Stimulated activated CD4-positive, alpha-beta T cell treated with anti-CD3 and anti-CD28 coated beads, Interleukin-4, amount 100 ng/mL, for 1 hour (primary cell): ENCODE measurements at places on chromosomes 1 and 21.

- no peak for DNase-seq
Observed at GRCh38 chr1:53557830-53558738, 98.9 kb downstream of the DMRTB1 start.

GRCh38 chr1:18999359-18999758 is 42.9 kb upstream of the IFFO2 start:
- no peak for DNase-seq

- DNase-seq = no peak
Observed at GRCh38 chr1:118483245-118484006, 298.4 kb upstream of the SPAG17 start.

DNA sequence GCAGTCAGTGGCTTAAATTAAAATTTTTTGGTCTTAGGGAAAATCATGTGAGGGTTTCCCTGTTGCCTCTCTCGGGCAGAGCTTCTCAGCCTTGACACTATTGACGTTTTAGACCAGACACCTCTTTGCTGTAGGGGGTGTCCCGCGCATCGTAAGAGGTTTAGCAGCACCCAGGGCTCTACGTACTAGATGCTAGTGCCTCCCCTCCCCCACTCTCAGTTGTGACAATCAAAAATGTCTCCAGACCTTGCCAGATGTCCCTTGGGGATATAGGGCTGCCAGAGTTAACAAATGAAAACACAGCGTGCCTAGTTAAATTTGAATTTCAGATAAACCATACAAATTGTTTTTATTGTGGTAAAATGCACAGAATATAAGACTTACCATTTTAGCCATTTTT is 293.3 kb downstream of the DISC1 start:
- DNase-seq = no peak

DNA sequence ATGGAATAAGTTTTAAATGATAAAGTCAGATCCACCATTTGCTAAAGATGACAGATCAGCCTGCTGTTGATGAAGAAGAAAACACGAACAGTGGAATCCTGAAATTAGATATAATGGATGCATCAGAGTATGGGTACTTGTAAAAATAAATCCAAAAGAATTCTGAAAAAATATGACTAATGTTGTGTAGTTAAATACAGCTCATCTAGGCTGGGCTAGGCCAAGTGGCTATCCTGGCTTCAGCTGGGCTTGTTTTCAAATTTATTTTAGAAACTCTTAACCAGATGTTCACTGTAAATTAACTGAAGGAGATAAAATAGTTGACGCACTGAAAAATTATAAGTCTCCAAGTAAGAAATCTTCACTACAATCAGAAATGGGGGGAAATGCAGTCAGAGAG is 7.4 kb upstream of the RGS2 start:
- no peak for DNase-seq

GRCh38 chr1:234295068-234295467 is 78.2 kb upstream of the COA6 start:
- no peak for DNase-seq

DNA sequence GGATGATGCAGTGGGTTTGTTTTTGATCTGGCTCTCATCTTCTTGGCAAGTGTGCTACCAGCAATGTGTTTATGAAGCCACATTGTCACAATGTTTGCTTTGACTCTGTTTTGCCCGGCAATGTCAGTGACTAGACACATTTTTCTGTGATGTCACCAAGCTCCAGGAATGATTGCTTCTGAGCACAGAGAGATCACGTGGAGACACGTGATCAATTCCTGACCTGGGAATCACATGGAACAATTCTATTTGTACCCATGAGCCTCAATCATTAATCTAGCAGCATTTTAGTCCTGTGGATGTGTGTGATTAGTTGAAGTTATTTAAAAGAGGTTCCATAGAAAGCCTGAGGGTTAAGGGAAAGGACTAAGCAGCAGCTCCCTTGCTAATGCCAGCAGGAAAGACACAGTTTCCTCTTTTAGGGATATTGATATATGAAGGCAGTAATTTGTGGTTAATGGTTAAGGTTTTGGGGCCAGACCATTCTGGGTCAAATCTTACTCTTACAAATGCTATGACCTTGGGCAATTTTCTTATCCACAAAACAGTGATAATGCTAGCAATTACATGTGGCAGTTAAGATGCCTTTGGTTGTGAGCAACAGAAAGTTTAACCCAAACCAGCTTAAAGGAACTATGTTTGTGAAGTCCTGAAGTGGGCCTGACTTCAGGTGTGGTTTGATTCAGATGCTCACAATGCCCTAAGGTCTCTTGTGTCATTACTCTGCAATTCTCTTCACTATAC is 59.0 kb downstream of the FASLG start:
- no peak for DNase-seq

- no peak for DNase-seq
Observed at GRCh38 chr1:237717106-237717505, 173.6 kb downstream of the ZP4 start.

DNA sequence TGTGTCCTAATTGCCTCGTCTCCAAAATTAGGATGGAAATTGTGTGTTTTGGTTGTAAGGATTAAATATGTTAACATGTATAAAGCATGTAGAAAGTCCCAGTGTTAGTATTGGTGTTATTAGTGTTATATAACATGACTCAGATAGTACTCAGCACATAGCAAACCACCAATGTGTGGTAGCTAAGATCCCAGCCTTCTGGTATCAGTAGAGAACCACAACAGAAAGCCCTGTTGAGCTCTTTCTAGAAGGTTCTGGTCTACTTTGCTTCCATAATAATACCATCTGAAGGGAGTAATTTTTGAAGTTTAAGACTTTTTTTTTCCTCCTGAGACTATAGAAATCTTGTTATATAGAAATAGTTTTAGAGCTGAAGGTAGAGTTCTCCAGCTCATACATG is 259.3 kb upstream of the SGIP1 start:
- DNase-seq = no peak

GRCh38 chr1:17161137-17161740 is 42.0 kb upstream of the PADI2 start:
- DNase-seq = no peak

GRCh38 chr1:92478393-92478792 is 8.3 kb downstream of the GFI1 start:
- no peak for DNase-seq

GRCh38 chr1:224558904-224559303 is 57.2 kb upstream of the CNIH3 start:
- no peak for DNase-seq

DNA sequence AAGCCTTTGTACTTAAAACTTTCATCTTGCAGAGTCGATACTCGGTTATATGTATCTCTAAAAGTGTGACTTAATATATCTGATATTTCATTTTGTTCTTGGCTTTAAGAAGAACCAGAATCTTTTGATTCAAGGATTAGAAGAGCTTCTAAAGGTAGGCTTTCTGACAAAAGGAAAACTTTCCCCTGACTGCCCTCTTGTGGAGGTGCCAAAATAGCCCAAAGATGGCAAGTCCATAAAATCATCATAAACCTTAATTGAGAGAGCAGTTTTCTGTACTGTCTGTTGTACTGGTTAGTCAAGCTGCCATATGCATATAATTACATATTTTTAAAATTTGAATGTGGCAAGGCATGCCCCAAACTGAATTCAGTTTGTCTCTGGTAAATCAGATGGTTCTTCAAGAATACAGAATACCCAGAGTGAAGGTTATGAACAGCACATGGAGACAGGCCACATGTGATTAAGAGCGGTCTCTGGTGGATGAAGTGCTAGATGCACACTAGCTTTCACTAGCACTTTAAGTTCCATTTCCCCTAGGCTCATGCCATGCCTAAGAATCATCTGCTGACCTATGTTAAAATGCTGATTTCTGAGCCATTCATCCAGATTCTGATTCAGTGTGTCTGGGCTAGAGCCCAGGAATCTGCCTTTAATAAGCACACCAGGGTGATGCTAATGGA is 27.7 kb upstream of the ELAVL4 start:
- DNase-seq = no peak

DNA sequence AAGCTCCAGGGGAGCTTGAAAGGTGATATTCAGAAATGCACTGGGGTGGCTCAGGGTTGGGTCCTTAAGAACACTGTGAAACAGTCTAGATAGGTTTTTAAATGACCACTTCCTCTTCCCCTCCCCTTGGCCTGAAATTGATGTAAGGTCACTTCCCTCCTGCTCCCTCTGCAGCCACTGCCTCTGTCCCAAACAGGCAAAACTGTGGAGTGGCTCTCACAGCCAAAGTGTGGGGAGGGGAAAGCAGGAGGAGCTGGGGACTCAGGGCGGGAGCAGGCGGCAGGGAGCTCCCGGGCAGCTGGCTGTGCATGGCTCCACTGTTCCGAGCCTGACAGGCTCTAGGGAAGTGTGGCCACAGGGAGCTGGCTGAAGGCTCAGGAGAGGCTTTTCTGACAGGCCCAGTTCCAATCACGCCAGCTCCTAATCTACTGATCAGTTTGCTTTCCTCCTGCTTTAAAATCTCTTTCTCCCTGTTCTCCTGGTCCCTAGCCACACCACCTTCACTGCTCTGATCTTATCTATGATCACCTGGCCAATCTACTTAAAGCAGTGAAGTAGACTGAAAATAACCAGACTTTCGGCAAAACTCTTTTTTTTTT is 5.1 kb upstream of the CSRP1 start:
- no peak for DNase-seq

DNA sequence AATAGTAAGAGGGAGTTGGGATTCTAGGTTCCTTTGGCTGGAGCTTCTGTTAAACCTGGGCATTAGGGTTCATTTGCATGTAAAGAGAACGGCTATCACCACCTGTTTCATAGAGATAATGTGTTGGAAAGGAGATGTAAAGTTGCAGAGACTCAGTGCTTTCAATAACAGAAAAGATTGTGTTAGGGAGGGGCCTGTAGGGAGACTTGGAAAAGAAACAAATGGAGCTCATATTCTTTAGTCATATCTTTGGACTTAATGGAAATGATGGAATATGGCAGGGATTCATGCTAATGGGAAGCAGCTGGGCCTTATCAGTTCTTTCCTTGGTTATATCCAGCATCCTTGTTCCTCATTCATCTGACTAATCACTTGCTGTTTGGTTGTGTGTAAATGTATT is 144.9 kb downstream of the CD247 start:
- DNase-seq = no peak

DNA sequence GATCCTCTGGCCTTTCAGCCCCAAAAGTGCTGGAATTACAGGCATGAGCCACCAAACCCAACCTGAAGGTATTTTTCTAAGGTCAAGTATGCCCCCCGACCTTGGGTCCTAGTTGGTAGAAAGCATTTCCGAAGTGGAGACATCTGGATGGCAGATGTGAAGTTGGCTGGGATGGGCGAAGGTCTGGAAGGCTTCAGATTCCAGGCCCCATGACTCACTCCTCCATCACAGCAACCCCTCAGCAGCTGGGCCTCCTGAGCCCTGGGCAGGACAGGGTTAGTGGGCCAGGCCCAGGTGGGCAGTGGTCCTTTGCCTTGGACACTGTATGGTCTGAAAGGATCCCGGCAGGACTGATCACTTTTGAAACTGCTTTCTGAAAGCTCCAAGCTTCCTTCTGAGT is 23.3 kb downstream of the NAV1 start:
- no peak for DNase-seq

- no peak for DNase-seq
Observed at GRCh38 chr1:145901312-145902021, 8.4 kb downstream of the ITGA10 start.

DNA sequence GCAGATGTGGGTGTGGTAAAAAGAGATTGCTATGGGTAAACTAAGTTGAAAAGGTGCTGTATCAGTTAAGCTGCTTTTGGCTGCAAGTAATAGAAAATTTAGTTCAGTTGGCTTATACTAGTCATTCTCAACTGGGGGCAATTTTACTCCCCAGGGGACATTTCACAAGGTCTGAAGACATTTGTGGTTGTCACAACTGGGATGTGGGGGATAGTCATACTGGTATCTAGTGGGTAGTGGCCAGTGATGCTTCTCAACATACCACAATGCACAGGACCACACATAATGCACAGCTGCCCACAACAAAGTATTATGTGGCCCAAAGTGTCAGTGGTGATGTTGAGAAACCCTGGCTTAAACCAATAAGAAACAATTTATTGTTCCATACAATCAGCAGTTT is 31.4 kb downstream of the SERTAD4 start:
- DNase-seq = no peak

DNA sequence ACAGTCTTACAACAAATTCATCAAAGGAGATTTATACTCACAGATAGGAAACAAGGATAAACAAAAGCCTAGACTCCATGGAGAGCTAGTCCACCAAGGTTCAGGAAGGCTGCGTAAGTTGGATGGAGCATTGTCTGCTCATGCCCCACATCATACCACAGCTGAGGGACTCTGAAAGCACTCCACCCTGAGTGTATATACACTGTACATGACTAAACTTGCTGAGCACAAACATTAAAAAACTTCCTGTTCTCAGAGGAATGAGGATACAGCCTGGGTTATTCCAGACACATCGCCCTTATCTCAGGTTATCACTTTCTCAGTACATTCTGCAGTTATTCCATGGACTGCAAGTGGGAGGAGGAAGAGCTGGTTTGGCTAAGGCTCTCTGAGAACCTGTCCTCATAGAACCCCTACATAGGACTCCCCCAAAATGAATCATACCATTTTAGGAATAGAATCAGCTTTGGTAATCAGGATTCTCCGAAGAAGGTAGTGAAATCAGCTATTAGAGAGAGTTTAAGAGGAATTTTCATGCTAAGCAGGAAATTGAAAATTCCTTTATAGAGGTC is 58.0 kb upstream of the PRMT6 start:
- no peak for DNase-seq

- DNase-seq = no peak
Observed at GRCh38 chr21:34946916-34947534, 102.1 kb downstream of the RUNX1 start.
